SHP77 (cell line): ENCODE measurements at places on chromosomes 1 and 21.

DNA sequence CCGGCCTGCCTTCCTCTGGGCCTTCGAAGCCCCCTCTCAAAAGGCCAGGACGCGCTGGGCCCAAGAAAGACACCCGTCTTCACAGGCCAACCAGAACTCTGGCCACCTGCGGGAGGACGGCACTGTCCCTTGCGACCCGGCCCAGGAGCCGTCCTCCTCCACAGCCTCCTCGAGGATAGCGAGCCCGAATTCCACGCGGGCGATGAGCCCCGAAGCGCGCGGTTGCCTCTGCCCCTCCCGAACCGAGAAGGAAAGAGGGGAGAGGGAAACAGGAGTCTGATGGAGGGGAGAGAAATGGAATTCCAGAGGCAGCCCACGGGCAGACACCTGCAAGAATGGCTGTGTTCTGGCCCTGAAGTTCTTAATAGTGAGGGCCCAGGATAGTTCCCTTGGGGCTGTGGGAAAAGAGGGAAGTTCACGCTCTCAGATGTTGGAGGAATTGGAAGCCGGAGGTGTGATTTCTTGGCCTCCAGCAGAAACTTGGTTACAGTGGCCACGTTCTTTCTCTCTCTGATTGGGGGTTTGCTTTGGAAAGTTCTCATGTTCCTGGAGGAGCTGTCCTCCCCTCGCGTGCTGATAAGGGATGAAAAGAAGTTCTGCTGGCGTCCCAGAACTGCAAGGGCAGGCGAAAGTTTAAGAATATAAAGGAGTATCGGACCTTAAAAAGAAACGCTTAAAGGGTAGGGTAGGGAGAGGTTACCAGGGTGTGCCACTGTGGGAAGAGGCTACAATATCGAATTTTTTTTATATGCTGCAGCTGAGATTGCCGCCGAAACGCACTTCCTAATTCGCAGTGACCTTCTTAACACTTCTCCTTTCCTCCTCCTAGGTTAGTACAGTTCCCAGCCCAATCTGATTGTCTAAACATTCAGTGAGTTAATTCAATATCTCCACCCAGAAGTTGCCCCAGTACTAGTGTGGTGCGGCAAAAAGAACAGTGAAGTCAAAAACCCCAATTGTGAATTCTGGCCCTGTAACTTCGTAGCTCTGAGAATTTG, 5.8 kb upstream of the SLC44A5 start:
- DNase-seq, result no peak

DNA sequence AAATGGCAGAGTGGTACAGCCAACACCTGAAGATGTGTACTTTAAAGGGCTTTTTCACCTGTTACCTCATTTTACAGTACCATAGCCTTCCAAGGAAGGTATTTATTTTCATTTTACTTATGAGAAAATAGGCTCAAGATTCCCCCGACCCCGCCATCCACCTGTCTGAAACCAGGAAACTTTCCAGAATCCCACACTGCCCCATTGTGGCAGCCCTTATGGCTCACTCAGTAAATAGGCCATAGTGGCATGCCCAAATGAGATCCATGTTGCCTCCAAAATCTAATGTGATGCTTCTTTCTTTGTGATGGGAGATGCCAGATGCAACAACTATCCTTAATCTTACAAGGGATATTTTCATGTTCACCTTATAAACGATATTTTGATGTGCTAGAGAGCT, 97.8 kb downstream of the EBNA1BP2 start:
- DNase-seq, result peak; percentile 23

DNA sequence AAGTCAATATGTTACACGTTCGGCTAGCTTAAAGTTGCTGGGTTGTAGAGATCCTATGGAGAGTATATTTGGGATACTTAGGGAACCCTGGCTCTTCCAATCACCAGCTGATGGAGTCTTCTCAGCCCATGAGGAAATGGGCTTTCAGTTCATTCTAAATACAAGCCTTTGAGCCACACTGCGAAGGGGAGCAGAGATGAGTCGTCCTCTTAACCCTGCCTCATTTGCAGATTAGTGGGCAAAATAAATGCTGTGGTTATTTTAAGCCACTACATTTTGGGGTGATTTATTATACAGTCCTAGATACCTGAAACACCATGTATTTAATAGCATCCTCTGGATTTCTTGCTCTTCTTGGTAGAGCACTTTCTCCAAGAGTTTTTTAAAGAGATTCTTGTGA, 19.0 kb upstream of the VCAM1 start:
- DNase-seq, result no peak

DNA sequence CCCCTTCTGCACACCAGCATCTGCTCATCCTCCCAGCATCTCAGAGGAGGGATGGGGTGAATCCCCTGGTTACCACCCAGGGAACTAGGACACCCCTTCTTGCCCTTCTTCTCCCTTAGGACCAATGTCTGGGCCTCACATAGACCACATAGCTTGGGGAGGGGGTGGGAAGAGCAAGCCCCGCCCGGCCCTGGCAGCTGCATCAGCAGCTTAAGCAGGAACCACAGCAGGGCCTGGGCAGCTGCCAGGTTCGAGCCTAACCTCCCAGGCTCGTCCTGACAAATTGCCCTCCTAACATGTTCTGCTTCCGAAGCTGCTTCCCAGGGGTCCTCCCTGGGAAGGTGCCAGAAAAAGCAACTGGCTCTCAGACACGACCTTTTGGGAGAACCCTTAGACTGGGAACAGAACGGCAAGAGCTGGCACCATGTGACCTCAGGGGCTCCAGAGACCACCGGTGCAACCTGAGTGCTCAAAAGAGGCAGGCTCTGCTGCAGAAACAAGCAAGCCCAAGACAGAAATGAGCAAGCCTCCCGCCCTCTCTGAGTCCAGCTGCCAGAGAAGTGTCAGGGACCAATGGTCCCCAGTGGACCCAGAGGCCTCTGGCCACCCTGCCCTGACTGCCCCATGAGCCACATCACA, 18.4 kb upstream of the CLSTN1 start:
- no peak for DNase-seq

GRCh38 chr21:18058731-18059398, 185.8 kb upstream of the CHODL start:
- DNase-seq, result no peak

DNA sequence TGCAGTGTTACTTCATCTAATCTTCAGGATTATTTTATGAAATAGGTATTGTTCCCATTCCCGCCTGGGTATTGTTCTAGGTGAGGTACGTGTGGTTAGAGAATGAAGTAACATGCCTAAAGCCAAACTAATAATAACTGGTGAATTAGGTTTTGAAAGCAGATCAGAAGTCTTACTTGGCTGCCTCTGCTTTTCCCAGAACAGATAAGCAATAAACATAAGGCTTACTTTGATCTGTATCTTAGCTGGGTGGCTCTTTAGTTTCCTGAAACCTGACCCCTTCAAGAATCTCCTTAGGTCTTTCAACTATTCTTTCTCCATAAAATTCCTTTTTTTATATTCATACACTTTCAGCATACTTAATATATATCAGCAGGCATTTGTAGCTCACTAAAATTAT, 65.3 kb downstream of the VAV3 start:
- no peak for DNase-seq

DNA sequence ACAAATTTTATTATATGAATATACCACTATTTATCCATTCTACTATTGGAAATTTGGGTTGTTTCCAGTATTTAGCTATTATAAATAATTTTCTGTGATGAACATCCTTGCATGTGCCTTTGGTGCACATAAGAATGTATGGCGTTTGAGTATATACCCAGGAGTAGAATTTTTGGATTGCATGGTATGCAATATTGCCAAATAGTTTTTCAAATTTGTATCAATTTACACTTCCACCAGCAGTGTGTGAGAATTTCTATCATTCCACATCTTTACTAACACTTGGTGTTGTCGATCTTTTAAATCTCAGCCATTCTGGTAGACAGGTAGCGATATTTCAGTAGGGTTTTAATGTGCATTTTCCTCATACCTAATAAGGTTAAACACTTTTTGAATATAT, 9.2 kb upstream of the FNBP1L start:
- no peak for DNase-seq

DNA sequence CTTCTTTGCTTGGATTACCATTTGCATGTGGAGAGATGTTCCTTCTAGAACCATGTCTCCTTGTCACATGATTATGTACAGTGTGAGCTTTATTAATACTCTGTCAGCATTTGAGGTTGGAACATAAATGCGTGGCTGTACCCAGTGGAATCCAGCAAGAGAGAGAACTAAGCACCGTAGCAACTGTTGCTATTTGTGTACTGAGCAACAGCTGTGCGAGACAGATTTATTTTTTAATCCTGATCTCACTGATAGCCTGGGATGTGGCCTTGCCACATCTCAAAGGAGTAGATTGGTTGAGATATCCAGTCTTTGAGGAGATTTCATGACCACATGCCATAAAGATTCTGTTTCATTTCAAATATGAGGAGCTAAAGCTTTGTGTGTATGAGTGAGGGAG, 43.4 kb downstream of the KIF1B start:
- no peak for DNase-seq

DNA sequence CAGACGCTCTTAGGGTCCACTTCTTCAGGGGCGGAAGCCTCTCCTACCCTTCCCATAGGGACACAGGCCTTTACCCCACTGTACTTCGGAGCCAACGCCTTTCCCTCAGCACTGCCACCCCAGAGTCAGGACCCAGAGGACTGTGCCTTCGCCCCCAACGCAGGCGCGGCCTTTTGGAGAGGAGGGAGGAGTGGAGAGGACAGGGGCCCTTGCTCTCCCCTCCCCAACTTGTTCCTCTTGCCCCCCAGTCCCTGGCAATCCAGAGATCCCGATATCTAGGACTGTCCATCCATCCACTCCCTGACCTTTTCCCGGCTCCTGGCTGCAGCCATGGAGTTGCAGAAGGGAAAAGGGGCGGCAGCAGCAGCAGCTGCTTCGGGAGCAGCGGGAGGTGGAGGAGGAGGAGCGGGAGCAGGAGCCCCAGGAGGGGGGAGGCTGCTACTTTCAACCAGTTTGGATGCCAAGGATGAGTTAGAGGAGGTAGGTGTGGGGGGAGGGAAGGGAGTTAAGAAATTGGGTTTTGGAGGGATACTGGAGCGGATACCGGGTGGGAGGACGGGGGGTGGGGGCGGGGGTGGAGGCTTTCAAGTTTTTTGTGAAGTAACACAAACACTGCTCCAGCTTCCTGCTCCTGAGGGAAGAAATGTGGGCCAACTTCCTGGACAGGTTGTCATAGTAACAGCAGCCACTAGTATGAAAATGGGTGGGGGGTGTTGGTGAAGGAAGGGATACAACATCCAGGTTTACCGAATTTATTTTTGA, 636 bp downstream of the INTS3 start:
- DNase-seq, result peak; percentile 44

DNA sequence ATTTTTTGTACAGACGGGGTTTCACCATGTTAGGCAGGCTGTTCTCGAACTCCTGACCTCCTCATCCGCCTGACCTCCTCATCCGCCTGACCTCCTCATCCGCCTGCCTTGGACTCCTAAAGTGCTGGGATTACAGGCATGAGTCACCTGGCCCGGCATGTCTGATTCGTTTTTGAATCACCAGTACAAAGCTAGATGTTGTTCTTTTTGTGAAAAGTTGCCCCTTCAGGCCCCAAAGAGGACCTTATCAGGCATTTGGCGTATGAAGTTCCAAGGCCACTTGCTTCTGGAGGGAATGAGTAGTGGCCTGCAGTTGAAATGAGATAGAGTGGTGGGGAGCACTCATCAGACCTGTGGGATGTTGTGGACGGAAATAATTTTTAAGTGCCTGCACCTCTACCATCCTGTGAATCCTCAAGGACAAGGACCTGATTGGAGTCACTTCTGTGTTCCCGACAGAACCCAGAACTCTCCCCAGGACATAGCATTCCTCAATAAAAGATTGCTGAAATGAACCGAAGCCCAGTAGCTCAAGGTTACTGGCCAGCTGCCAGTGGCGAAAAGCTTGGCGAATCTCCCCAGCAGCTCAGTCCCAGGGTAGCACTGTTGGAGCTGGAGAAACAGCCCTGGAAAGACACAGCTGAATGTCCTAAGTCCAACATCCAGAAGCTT, 50.1 kb downstream of the NDUFS5 start:
- no peak for DNase-seq

DNA sequence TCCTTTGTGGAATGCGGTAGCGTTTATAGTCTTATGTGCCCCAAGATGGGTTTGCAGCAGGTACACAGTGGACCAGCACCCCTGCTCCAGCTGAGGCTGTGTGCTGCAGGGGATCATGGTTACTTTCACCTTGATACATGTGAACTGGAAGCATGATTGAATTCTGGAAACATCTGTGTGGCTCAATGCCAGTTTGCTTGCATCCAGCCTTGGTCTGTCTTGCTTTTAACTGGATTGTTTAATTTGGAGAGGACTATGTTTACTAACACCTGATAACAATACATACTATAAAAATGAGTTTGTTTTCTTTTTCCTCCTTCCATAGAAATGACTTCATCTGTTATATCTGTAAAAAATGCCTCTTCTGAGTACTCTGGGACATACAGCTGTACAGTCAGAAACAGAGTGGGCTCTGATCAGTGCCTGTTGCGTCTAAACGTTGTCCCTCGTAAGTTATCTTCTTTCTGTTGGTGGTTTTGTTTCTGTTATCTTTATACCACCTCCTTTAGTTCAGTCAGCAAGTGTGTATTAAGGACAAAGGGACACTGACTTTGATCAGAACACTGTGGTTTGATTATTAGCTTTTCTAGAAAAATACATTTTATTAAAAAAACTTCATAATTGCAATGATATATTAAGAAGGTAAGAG, 47.7 kb downstream of the CXADR start:
- no peak for DNase-seq

- DNase-seq, result no peak
These were observed 18.1 kb upstream of the PDZK1IP1 start for GRCh38 chr1:47207803-47208373.

- DNase-seq, result no peak
These were observed 24.2 kb downstream of the WDTC1 start for GRCh38 chr1:27258598-27258997.

DNA sequence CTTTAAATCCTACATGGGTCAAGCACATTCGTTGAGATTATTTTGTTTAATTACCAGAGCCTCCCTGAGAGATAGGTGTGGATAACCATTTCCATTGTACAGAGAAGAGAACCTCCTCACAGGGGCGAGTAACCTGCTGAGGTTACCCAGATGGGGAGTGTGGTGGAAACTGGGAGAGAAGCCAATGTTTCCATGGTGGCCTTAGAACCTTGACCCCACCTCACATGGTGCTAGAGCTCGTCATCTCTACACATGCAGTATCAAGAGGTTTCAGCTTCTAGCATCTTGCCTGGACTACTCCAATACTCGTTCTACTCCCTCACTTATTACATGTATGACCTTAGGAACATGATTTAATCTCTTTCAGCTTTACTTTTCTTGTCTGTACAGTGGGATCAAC, 4.8 kb downstream of the REG4 start:
- DNase-seq, result no peak
